Stimulated activated CD8-positive, alpha-beta memory T cell treated with anti-CD3 and anti-CD28 coated beads, Interleukin-4, amount 100 ng/mL, for 1 hour (primary cell): ENCODE measurements at places on chromosomes 7 and 10.

DNA sequence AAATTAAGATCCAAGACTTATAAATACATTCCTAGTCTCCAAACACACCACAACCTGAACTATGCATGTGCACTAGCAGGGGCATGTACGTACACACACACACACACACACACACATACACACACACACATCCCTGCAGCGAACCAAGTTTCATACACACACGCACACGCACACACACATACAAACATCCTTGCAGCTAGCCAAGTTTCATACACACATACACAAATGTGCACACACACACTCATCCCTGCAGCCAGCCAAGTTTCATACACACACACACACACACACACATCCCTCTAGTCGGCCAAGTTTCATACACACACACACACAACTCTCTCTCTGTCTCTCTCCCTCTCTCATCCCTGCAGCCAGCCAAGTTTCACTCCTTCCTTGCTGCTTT, 82.7 kb upstream of the WIPF3 start:
- no peak for DNase-seq

DNA sequence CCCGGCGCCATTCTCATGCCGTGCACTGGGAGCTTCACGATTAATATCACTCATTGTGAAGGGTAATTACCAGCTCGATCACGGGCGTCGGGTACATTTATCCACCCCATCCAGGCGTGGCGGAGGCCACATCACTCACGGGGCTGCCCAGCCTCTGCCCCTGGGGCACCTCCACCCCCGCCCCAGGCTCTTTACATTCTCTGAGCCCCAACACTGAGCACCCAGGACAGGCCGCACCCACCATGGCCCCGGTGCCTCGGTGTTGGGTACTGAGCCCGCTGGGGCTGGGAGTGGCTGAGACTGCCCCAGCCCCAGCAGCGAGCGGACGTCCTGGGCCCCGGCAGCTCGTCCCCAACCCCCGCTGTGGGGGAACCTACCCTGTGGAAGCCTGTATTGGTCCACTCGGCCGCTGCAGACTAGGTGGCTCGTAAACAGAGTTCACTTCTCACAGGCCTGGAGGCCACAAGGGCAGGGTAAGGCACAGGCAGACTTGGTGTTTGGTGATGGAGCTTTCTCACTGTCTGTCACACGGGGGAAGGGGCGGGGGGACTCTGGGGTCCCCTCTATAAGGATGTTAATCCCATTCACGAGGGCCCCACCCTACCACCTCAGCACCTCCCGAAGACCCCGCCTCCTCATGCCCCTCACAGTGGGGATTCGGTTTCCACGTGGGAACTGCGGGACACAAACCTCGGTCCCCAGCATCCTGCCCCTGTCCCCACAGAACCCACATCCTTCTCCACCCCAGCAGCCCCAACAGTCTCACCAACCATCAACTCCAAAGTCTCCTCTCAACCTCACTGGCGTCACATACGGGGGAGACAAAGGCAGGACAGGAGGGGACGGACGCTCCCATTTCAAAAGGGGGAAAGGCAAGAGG, 184.1 kb downstream of the ELFN1 start:
- no peak for DNase-seq

- DNase-seq, result no peak
Observed at GRCh38 chr10:62016623-62017490, 115.4 kb downstream of the ARID5B start.

DNA sequence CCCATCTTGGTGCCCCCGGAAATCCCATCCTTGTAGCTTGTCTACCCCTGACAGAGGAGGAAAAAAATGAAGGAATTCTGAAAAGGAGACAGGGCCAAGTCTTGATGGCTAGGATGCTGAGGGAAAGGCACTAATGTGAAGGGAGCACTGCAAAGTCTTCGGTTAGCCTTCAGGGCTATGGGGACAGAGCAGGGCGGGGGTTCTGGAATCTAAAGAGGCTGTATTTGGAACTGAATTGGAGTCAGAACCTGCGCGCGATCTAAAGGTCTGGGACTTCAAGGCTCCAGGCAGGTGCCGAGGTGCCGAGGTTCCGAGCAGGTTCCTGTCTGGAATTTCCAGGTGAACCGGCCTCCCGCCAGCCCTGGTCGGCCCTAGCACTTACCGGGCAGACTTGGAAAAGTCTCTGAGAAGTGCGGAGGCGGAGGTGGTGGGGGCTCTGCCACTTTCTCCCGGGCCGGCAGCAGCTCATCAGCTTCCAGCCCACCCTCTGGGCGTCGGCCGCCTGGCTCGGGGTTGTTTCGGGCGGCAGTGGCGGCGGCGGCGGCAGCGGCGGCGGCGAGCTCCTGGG, 781 bp downstream of the GBX1 start:
- DNase-seq, result no peak
